Stimulated activated CD8-positive, alpha-beta memory T cell treated with anti-CD3 and anti-CD28 coated beads, Interleukin-15, amount 100 ng/mL, for 1 hour (primary cell): ENCODE measurements at places on chromosomes 2 and 18.

DNA sequence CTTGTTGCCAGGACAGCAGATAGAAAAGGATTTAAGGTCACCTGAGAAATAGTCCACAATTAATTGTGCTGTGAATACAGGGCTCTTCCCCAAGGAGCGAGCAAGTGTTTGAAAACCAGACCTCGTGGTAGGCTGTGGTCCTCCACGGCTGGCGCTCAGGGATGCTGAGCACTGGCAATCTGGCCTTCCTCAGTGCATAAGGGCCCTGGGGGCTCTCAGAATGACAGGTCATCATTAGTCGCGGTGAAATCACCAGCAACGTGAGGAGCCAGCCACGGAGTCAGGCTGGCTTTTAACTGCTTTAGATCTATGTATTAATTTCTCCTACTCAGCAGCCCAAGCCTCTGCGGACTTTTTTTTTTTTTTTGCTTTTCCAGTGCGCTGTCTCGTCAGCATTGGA, 148.5 kb downstream of the FHOD3 start:
- DNase-seq = no peak

DNA sequence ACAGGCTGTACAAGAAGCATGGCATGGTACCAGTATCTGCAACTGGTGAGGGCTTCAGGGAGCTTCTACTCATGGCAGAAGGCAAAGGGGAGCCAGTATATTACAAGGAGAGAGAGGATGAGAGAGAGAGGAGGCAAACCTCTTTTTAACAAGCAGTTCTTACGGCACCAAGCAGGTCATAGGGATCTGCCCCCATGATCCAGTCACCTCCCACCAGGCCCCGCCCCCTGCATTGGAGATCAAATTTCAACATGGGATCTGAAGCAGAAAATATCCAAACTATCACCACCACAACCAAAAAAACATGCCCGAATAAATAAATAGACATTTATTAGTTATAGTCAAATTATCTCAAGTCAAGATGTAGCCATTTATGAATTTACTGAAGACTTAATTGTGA, 14.5 kb upstream of the SLC35F5 start:
- no peak for DNase-seq

DNA sequence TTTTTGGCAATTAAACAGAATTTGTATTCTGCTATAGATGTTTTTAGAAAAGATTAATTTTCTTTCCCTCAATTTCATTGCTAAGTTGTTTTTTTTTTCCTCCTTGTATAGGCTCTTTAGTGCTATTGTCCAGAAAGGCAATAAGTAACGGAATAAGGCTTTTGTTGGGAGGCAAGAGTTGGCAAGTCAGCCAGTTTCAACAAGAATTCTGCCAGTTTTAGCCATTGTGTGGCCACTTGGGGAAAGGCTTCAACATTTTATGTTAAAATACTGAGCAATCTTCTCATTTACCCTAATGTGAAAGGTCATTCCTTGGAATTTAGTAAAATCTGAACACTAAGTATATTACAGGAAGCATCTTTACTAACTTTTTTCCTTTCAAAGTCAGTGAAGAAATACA, 9.6 kb downstream of the CALCRL start:
- no peak for DNase-seq

DNA sequence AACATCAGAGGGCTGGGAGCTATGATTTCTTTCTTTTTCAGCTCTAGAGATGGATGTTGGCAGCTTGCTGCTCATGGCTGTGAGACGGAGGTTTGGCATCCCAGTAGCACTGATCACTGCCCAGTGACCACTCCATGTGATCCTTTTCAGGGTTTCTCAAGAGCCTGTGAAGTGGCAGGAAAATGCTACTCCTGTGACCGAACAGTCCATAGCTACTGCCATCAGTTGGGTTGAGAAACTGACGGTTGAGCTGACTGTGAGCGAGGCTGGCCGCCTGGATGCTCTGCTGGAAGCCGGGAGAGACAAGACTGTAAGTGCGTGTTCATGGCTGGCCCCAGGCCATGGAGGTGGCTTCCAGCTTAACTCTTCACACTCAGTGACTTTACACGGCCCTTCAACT, 34.2 kb downstream of the VWA3B start:
- DNase-seq = no peak

DNA sequence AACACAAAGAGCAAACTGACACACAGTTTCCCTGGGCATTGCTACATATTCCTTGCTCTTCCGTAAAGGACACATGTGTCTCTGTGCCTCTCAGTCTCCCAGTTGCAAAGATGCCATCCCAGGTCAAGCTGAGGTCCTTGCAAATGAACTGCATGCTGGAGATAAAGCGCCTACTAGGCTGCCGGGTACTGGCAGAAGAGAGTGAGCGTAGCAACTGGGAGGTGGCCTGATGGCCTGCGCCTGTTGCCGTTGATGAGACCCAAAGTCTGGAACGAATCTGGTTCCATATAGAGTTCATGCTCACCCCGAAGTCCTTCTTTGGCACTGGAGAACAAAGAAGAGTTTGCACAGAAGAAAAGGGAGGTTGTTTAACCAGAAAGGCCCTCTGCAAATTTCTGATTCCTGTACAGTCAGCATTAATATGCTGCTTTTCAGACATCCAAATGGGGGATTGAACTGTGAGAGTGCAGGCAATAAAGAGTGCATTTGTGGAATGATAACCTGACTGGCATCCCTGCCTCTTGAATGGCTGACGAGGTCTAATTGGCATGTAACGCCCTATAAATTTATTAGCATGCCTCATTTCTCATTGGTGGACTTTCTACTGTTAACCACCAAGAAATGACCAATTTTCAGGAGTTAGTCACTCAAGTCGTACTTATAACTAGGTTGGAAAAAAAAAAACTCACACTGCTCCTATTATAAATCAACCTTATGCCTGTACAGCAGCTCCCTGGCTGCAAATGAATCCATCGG, 78.7 kb downstream of the GBX2 start:
- no peak for DNase-seq

- DNase-seq = no peak
These were observed 81.4 kb upstream of the B3GNT2 start for GRCh38 chr2:62114564-62114963.

GRCh38 chr2:226875438-226876225, 39.8 kb downstream of the RHBDD1 start:
- no peak for DNase-seq

- DNase-seq = no peak
These were observed 29.2 kb downstream of the ANKRD44 start for GRCh38 chr2:197281421-197281820.

DNA sequence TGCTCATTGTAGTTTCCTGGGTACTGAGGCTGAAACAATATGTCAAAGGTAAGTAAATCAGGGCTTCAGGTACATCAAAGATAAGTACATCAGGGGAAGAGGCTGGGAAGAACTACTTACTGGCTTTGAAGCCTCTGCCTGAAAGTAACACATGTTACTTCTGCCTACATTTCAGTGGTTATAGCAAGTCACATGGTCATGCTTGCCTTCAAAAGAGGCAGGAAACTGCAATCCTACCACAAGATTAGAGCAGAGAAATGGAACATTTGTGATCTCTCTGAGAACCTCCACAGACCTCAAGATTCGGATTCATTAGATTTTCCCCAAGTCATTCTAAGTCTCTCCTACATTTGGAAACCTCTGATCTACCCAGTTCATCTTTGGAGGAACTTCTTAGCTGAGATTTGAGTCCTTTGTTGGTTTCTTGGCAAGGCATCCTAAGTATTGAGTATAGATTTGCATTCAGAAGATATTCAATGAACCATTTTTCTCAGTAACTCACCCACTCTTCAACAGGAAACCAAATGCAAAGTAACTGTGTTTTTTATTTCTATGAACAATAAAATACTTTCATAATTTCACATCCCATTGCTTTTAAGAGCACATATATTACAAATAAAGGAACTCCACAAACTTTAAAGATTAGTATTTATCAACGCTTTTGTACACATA, 48.5 kb upstream of the CCDC195 start:
- DNase-seq = no peak

DNA sequence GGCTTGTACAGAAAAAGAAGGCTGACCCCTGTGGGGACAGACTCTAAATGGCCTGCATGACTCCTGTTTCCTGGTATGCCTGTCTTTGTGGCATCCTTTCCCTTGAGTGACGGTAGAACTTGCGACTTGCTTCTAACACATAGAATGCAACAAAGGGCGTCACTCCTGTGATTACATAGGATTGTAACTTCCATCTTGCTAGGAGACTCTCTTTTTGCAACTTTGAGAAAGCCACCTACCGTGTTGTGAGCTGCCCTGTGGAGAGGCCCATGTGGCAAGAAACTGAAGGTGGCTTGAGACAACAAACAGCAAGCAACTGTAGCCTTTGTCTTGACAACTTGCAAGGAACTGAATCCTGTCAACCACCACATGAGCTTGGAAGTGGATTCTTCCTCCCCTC, 46.5 kb downstream of the THNSL2 start:
- DNase-seq = no peak

DNA sequence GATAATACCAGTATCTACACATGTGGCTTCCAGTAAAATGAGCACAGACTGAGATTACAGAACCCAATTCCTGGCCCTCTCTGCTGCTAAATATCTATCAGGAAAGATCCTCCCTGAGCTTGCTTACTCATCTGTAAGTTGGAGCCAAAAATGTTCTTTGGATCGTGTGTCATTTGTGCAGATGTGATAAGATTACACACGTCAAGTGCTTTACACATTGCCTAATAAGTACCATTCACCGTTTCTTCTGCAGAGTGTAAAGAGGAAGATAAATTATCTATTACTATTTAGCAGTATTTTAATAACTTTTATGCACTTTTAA, 23.2 kb upstream of the SLC20A1 start:
- DNase-seq = no peak

GRCh38 chr2:86770816-86771301, 19.9 kb downstream of the CD8A start:
- no peak for DNase-seq

- DNase-seq = no peak
These were observed 43.0 kb upstream of the CHMP1B start for GRCh38 chr18:11808001-11808855.

GRCh38 chr2:198098918-198099317, 294.5 kb downstream of the PLCL1 start:
- no peak for DNase-seq

DNA sequence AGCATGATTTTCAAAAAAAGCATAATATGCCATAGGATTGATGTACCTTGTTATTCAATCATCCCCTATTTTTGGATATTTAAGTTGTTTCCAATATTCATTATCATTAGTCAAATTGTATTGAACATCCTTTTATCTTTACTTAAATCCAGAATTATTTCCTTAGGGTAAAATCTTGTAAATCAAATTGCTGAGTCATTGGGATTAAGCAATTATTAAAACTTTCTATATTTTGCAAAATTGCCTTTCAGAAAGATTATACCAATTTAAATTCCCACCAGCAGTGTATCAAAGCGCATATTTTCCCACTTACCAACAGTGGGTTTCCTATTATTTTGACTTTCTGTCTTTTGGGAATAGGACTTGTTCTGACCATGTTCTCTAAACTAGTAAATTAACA, 159.3 kb downstream of the SS18 start:
- DNase-seq = no peak

DNA sequence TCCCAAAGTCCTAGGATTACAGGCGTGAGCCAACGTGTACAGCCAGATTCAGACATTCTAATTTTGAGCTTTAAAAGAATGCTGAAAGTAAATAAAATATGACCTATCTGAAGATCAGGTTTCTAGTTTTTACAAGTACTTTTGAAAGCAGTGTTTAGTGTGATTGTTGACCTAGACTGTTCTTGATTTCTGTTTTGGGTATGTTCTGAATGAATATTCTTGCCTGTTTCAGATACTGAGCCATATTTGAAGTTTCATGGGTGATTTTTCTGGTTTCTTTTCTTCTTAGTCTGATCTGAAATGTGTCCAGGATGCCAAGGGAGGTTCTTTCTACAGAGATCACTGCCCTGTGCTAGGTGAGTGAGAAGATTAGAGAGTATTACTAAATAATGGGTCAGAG, 37.2 kb downstream of the MIB1 start:
- DNase-seq = no peak

DNA sequence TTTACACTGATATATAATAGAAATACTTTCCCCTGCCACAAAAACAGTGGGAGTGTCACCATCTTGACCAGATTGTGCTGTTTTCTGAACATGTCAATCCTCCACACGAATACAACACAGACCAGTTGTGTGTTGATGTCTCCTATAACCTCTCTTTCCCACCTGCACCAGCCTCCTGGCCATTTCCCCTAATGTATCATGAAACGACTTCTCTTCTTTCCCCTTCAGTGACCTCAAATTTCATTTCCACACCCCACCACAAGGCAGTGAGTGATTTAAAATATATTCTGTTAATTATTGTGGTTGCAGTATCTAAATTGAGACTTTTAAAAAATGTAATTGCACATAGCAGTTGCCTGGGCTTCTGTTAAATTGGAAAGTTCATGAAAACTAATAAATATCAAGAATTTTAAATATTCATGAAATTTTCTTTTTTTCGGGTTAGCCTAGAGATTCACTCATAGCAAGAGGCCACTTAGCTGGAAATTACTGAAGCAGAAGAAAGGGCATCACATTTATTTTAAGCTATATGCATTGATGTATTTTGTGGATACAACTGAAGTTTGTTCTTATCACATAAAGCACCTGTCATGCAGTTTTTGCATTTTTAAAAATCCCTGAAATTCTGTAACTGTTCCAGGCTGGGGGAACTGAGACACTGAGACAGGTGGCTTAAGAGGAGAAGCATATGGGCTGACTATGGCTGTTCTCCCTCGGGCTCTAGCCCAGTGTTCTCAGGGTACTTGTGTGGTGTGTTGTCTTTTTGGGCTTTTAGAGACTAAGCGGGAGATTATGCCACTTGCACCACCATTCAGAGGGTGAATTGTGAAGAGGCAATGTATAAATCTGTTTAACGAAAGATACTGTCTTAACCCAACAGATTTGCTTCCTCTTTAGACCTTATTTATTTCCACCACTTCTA, 15.9 kb downstream of the FAM171B start:
- DNase-seq = no peak

GRCh38 chr2:25712455-25712854, 39.1 kb upstream of the DTNB start:
- no peak for DNase-seq

DNA sequence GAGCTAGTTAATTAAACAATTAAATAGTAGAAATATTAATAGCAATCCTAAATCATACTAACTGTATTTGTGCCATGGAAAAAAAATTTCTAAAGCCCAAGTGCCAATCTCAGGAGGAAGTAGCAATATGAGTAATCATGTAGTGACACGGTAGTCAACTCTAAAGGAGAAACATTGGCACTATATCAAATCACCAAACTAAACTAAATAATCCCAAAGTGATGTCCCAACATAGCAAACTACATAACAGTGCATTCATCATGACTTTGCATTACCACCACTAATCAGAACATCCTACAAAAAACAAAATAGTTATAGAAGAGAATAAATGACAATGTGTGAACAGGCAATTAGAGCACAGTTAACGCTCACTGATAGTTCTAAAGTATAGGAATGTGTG, 195.1 kb downstream of the EXOC6B start:
- DNase-seq = no peak

DNA sequence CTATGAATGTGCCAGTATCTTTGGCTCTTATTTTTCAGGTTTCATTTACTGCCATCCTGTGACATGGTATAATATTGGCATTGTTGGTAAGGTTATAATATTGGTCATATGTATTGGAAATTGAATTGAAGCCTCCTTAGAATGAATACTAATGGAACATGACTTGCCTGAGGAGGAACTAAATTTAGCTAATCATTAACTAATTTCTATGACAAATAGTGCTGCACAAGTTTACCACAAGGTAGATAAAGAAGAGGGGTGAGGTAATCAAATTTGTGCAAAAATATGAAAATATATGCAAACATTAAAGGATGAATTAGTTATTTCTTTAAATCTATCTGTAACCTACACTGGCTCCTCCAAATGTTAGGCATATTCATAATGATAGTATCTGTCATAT, 43.2 kb upstream of the ORC2 start:
- no peak for DNase-seq
